ENCODE measurements at places on chromosomes 5 and 9.

- DNase-seq, result no peak
These were observed 23.3 kb upstream of the UGT3A2 start for GRCh38 chr5:36089989-36090388.

DNA sequence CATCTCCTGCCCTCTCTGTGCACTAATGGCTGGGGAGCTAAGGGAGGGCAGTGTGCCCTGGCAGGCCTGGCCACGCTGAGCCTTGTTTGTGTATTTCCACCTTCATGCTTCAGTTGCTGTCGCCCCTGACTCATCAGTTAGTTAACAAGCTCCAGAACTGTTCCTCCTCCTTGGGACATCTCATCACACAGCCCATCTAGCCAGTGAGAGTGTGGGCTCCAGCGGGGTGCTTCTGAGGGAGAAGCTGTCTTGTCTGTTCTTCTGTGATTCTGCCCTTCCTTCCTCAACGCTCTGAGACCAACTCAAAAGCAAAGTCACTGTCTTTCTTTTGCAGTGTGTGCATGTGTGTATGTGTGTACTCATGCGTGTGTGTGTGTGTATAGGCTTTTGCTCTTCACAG lies 58.3 kb upstream of the CPEB4 start:
- no peak for DNase-seq

DNA sequence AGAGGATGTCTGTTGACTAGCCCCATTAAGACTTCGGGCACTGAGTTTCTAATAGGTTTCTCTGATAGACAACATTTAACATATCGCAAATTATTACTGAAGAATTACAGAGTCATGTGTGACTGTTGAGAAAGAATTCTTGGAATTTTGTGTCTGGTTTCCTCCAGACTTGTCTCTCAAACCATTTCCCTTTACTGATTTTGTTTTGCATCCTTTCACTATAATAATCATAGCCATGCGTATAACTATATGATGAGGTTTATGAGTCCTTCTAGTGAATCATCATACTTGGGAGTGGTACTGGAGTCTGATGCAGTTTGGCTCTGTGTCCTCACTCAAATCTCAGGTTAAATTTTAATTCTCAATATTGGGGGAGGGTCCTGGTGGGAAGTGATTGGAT lies 27.0 kb downstream of the ZNF169 start:
- DNase-seq, result no peak

- DNase-seq, result no peak
These were observed 4.7 kb upstream of the TGFBI start for GRCh38 chr5:136023958-136024541.

- no peak for DNase-seq
These were observed 31.1 kb downstream of the RASA1 start for GRCh38 chr5:87298692-87299362.

DNA sequence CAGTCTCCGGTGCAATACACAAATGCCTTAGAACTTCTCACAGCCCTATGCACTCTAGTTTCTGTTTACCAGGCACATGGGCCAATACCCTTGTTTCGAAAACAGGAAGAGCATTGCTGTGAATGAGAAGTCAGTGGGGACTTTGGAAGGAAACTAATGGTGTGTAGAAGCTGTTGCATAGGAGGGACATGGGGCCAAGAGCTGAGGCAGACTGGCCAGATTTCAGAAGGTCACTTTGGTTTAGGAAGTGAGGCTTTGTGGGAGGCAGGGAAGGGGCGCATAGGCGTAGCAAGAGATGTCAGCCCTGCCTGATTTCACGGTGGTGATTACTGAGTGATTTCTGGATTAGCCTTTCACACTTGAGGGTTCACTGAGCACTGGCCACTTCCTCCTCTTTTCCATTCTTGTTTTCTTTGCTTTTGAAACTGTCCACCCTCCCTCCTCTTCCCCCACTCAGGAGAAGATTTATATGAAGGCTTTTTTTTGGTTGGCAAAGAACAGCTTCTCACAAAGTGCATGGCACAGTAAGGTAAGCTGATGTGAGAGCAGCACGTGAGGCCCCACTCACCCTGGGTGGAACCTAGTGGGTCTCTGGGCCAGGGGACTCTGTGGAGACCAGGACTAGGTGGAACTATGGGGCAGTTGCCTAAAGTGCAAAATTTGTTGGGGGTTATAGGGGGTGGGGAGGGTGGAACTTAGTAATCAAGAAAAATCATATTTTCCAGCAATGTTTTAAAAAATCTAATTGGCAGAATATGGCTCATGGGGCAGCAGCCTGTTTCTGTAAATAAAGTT lies 6.1 kb upstream of the TMEM252 start:
- no peak for DNase-seq

DNA sequence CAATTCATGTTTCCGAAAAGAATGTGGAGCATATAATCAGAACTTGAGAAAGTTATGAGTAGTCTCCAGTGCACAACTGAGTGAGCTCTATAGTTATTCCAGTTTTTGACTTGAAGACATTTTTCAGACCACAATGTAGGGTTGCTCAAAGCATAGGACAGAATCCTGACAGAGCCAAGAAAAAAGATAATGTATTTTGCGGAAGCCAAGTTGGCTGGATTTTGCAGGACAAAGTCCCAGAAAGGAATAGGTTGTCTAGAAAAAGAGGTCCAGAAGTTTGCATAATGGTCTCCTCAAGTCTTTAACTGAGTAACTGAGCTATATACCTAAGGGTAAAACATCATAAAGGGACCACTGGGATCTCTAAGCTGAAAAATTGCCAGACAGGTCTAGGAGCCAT lies 1028.0 kb downstream of the TAF11L14 start:
- DNase-seq, result no peak

GRCh38 chr9:86990290-86990689 lies 43.0 kb upstream of the GAS1 start:
- no peak for DNase-seq

DNA sequence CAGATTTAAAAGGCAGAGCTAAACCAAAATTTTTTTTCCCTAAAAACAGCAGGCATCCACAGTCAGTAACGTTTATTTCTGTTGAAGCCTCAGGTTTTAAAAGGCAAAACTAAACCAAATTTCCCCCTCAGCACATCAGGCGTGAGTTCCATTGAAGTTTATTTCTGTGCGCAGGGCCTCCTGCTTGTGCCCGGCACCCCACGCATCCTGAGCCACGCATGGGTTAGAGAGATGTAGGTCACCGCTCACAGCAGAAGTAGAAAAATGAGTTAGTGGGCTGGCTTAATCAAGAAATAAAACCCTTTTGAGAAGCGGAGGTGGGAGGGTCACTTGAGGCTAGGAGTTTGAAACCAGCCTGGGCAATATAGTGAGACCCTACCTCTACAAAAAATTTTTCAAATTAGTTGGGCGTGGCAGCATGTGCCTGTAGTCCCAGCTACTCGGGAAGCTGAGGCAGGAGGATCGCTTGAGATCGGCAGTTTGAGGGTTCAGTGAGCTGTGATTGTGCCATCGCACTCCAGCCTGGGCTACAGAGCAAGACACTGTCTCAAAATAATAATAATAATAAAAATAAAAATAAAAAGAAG lies 75.6 kb upstream of the SPIN1 start:
- DNase-seq, result no peak

DNA sequence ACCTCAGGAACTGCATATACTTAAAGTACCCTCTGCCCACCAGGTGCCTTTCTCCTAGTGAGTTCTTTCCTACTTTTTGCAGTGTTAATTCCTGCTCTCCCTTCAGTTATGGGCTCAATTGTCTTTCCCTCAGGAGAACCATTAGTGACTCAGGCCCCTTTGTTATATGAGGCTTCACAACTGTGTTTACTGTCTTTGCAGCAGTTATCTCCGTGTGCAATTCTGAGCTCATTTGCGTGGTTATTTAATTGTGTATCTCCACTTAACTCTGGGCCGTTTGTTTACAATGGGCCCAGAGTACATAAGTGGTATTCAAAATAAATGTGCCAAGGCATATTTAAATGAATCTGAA lies 9.6 kb downstream of the FBXO38 start:
- DNase-seq, result no peak

- no peak for DNase-seq
These were observed 358.9 kb downstream of the DEPDC1B start for GRCh38 chr5:60340965-60341471.

DNA sequence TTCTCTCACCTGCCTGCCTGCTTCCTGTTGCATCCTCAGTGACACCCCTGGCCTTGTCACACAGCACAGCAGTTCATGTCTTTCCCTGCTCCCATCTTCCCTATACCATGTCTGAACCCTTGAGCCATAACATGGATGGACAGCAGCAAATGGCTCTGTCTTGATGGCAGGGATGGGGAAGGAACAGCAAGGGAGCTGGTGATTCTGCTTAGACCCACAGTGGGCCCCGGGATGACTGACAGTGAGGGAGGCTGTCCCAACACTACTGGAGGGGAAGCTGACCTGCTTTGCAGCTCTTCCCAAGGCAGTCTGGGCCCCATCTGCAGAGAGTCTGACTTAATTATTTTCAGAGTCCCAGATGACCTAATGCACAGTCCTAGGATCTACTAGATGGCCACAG lies 48.2 kb downstream of the MARCHF3 start:
- DNase-seq, result no peak

DNA sequence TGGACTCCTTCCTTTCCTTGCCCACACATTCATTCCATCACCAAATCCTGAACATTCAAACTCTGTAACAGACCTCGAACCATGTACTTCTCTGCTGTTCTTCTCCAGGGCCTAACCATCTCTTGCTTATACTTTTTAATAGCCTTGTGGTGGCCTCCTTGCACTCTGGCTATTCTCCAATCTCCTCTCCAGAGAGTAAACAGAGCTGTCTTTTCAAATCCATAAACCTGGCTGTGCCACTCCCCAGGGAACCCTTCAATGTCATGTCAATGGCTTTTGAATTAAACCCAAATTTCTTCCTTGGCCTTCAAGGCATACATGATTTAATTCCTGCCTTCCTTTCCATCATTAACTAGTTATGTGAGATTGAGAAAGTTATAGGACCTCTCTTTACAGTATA lies 277.6 kb upstream of the EFNA5 start:
- no peak for DNase-seq

- no peak for DNase-seq
These were observed 25.1 kb downstream of the SH3GLB2 start for GRCh38 chr9:129002992-129003391.
